ENCODE measurements at places on chromosomes 2 and 18.

DNA sequence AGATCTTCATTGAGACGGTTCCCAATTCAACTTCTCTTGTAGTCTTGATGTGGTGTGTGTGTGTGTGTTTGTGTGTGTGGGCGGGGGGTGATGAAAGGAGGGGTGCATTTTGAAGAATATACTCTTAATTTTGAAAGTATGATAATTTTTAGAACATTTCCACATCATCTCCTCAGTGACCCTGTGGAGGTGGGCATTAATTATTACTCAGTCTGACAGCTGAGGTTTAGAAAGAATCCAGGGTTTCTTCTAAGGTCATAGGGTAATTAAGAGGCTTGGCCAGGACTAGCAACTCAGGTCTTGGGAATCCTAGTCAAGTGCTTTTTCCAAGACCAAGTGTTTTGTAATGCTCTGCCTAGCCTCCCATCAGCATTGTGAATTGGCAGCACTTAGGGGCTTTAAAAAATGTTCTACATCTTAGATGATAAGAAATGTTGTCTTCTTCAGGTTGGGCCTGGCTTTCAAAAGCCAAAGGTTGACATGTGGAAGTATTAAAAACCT lies 100.5 kb downstream of the SPTBN1 start:
- DNase-seq, result no peak

DNA sequence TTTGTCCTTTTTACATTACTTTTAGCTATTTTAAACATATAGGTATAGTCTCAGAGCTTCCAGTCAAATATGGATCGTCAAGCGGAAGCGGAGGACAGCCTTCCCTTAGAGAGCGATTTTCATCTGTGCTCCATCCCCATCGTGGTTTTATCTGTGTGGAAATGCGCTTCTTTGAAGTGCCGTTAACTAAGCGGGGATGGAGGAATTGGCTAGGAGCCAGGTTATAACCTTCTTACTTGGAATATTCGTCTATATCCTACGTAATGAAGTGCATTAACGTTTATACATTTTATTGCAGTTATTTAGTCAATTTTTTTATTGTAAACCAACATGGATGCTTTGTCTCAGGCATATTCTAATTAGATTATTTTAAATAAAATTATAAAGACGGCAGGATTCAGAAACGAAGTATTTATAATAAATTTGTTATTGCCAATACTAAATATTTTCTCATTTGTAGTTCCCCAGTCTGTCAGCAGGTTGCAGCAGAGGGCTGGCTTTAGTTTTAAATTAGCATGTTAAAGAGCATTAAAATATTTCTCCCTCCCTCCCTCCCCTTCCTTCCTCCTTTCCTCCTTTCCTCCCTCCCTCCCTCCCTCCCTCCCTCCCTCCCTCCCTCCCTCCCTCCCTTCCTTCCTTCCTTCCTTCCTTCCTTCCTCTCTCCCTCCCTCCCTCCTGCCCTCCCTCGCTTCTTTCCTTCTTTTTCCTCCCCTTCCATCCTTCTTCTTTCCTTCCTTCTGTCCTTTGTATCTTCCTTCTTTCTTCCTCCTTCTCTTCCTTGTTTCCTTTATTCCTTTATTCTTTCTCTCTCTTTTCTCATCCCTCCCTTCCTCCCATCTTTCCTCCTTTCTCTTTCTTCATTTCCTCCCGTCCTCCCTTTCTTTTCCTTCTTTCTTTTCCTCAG lies 80.6 kb upstream of the DOCK10 start:
- DNase-seq, result peak; percentile 19

DNA sequence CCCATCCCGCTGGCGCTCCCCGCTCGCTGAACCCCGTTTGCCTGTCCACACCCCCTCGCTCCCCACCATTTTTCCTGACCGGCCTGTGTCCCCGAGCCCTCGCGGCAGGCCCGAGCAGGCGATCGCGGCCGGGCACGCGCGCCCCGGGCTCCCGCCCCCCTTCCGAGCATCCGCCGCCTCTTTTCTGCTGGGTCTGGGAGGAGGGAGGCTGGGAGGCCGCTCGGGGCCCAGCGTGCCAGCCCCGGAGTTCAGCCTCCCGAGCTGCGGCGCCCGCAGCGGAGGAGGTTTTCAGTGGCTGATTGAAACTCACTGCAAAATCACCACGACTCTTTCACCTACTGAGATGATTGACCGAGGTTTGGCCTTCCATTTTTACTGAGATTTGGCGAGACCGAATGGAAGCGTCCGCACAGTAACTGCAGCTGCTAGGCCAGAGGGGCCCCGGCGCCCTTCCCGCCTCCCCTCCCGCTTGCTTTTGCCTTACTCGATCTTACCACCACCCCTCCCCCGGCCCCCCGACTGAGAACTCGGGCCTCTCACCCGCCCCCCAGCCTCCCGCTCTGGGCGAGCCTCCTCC lies 4.8 kb downstream of the SOX11 start:
- DNase-seq, result peak; percentile 43

GRCh38 chr2:237542001-237542704 lies 24.2 kb upstream of the PRLH start:
- no peak for DNase-seq

DNA sequence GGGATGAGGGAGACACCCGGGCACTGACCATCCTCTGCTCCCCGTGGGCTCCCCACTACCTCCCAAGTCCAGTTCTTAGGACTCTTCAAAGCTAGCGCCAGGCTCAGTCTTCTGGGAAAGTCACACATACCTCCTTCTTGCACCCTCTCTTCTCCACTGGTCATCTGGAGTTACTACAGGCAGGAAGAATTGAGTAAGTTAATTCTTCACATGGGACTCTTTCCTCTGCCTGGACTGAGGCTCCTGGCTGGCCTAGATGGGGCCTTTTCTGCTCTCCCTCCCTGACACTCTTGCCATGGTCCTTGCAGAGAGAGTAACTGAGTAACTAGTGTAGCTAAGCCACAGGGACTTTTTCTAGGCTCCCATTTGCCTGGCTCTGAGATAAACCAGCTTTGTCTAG lies 96.5 kb upstream of the CELF4 start:
- no peak for DNase-seq

DNA sequence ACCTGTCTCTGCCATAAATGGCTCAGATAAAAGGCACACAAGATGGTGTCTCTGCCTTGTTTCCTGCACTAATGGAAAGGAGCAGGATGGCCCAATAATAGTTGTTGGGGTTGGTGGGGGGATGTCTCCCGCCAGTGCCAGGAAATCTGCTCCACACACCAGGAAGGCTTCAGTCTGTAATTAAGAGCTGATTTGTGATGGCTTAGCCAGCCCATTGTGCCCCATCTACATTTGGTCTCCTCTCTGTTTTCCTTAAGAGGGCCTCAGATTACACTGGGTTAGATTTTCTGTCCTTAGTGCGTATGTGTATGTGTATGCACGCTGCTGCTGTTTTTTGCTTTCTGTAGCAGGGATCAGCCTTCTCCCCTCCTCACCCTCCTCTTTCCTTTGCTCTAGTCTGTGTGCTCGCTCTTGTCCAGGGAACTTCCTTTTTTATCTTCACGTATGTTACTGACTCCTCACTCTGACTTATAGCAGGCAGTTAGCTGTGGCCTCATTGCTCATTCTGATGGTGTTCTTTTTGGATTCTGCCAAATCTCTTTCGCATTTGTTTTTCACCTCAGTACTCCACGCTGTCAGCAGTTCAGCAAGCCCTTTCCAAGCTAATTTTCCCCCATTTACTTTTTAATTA lies 33.4 kb upstream of the MGAT5 start:
- no peak for DNase-seq

- no peak for DNase-seq
These were observed 9.7 kb downstream of the CMPK2 start for GRCh38 chr2:6855860-6856547.
